Left ventricle myocardium inferior (tissue), 1 donor: ENCODE measurements at places on chromosomes 4 and X.

- no peak for DNase-seq
- H3K27ac ChIP-seq: peak overlapping the region; percentile 48
- H3K27me3 ChIP-seq: no peaks in the 10 kb centered on the region
- peaks cover 98% of the 10 kb centered on the region for H3K36me3 ChIP-seq
- H3K4me1 ChIP-seq: peaks cover 25% of the 10 kb centered on the region
Measured at GRCh38 chr4:1984406-1985191, 24.2 kb downstream of the NELFA start.

DNA sequence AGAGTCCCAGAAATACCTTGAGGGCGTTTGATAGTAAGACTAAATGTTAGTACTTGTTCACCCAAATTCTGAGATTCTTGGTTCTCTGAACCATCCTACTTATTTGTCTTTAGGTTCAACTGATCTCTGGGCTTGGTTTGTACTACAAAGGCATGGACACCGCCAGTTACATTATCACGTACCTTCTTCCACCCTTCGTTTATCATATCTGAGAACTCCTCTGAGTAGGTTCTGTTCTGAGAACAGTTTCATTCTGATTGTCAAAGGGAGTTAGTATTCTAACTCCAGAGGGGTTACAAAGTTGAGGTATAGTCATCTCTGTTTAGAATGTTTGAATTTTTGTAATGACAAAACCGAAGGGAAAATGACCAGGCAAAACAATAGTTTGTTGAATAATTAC lies 19.3 kb downstream of the ZFX start:
- H3K27ac ChIP-seq: no peak overlapping the region
- H3K4me3 ChIP-seq: no peak overlapping the region
- H3K36me3 ChIP-seq: peaks cover 10% of the 10 kb centered on the region

DNA sequence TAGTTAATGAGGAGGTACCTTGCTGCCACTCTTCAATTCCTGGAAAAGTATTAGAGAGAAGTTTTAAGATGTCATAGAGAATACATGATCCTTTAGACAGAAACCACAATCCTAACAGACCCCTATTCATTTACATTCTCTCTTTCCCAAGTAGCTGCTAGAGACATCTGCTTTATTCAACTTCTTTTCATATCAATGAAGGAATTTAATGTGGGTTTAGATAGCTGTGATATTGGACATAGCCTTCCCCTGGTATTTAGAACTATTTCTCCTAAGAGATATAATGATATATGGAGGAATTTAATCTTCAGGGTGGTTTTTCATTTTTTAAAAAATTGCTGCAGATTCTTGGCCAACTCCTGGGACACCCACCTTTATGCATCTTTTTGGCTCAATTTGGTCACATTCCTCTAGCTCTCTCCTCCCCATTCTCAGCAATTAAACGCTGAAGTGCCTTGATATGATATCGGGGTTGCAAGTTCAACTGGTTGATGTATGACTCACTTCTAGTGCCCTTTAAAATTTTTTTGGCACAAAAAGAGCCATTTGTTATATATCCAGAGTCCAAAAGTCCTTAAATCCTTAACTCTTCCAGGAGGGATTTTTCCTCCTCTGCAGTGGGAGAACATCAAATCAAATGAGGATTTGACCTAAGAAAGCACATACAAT lies 57.6 kb downstream of the DOCK11 start:
- no peaks in the 10 kb centered on the region for H3K4me1 ChIP-seq
- H3K4me3 ChIP-seq: no peak overlapping the region
- H3K27me3 ChIP-seq: no peaks in the 10 kb centered on the region

DNA sequence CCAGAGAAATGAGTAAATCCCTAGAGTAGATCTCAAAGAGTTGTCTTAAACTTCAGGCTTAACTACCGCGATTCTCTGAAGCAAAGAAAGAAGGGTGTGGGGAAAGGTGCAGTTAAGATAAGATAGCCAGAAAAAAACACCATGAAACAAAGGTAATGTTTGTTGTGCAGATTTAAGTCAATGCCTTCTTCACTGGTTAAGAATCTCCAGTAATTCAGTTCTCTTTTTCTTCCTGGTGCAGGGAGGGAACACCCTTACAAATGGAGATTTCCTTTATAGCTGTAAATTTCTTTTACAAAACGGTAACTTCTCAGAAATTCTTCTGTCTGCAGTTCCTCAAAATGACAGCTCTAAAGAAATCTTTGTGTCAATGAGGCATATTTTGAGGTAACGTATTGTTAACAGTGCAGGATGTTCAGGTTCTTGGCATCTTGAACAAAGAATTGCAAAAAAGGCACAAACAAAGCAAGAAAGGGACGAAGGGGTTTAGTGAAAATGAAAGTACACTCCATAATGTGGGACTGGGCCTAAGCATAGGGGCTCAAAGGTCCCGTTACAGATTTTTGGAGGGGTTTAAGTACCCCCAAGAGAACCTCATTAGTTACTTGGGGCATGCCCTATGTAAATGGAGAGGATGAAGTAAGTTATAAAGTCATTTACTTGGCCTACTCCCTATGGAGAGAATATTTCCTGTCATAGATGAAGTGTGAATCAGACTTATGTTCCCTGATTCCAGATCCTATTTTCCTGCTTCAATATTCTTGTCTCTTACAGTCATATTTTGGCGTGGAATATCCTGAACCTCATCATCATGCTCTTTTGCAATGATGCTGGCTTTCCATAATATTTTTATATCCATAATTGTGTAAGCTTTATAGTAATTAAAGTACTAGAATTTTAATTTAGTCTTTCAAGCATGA lies 492.0 kb downstream of the PCDH11X start:
- no peak for DNase-seq
- H3K36me3 ChIP-seq: no peaks in the 10 kb centered on the region
- no peaks in the 10 kb centered on the region for H3K27me3 ChIP-seq
- H3K4me1 ChIP-seq: no peaks in the 10 kb centered on the region

DNA sequence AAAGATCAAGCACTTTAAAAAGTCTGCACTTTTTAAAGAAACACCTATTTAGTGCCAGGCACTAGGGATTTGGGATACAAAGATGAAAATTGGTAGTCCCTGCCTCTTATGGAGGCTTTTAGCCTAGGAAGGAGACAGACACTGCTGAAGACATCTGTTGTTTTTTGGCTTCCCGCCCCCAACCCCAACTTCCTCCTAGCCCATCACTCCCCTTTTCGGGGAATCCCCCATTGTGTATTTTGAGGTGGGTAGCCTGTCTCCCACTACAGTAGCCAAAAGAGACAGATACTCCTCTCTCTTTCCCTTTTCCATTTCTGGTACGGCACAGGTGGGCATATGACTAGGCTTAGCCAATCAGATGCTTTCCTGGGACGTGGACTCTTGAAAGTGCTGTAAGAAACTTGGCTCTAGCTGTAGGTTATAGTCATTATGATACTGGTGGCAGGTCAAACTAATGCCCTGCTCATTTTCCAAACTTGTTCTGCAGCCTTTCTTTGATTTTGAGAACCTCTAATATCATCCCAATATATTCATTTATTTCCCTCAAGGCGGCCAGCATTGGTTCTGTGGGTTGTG lies 194.6 kb upstream of the RBPJ start:
- no peak overlapping the region for H3K27ac ChIP-seq
- no peaks in the 10 kb centered on the region for H3K36me3 ChIP-seq
- H3K27me3 ChIP-seq: peaks cover 4% of the 10 kb centered on the region
- no peaks in the 10 kb centered on the region for H3K4me1 ChIP-seq

GRCh38 chr4:15339737-15340136 lies 88.1 kb upstream of the C1QTNF7 start:
- DNase-seq: no peak
- no peaks in the 10 kb centered on the region for H3K36me3 ChIP-seq
- peaks cover 10% of the 10 kb centered on the region for H3K27me3 ChIP-seq
- peak overlapping the region; percentile 53 for H3K27ac ChIP-seq

GRCh38 chr4:74096265-74096980 lies 2.6 kb downstream of the CXCL2 start:
- peak overlapping the region; percentile 10 for H3K27ac ChIP-seq
- peak overlapping the region; percentile 73 for H3K4me3 ChIP-seq
- no peak for DNase-seq
- H3K27me3 ChIP-seq: no peaks in the 10 kb centered on the region

DNA sequence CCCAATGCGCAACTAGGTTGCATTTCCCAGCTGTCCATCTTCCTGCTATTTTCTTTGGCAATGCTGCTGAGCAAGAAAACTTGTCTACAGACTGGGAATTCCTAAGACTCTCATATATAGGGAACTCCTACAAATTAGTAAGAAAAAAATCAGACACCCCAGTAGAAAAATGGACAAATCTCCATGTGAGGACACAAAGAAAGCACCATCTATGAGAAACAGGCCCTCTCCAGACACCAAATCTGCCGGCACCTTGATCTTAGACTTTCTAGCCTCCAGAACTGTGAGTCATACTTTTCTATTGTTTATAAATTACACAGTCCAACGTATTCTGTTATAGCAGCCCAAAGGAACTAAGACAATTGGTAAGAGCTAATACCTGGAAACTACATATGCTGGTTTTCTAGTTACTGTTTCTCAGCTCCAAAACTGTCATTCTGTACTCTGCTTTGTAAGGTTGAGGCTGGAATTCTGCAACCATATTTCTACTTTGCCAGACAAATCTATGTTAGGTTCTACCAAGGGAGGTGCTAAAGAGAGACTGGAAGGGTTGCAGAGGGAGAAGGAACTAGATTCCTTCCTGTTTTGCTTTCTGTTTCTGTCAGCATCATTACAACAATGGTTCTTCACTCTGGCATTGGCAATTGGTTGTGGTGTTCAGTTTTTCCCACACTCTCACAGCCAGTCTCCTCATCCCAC lies 35.7 kb upstream of the FAM241A start:
- DNase-seq: no peak
- H3K36me3 ChIP-seq: no peaks in the 10 kb centered on the region
- H3K27me3 ChIP-seq: no peaks in the 10 kb centered on the region
- H3K4me1 ChIP-seq: peaks cover 6% of the 10 kb centered on the region
- no peak overlapping the region for H3K4me3 ChIP-seq

DNA sequence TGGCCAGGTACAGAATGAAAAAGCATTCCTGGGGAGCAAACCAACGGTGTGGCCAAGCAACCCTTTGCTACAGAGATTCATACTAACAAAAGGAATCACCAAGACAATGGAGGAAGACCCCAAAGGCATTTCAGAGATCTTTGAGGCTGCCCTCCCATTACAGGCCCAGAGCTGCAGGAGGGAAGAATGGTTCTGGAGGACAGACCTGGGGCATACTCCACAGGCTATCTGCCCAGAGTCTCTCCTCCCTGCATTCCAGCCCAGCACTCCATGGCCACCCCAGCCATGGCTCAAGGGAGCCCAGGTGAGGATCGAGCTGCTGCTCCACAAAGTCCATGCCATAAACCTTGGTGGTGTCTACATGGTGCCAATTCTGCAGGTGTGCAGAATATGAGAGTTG lies 81.9 kb downstream of the ATP11C start:
- DNase-seq: no peak
- no peaks in the 10 kb centered on the region for H3K27me3 ChIP-seq
- H3K4me1 ChIP-seq: no peaks in the 10 kb centered on the region
- no peaks in the 10 kb centered on the region for H3K36me3 ChIP-seq
- no peak overlapping the region for H3K4me3 ChIP-seq

DNA sequence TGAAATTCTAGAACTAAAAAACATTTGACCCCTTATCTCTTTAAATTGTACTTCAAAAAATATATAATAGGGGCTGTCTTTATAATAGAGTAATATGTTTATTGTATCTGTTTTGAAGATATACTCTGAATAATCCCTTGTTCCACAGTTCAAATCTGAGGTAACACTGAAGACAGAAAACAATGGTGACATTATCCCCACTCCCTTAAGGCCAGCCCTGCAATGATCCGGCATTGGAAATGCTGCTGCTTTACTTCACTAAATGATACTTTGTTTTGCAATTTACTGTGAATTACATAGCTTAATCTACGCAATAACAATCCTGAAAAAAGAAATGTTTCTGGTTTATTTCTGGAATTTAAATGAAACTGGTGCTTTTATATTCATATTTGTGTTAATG lies 34.4 kb upstream of the ZFP42 start:
- peaks cover 9% of the 10 kb centered on the region for H3K27me3 ChIP-seq
- no peak for DNase-seq

DNA sequence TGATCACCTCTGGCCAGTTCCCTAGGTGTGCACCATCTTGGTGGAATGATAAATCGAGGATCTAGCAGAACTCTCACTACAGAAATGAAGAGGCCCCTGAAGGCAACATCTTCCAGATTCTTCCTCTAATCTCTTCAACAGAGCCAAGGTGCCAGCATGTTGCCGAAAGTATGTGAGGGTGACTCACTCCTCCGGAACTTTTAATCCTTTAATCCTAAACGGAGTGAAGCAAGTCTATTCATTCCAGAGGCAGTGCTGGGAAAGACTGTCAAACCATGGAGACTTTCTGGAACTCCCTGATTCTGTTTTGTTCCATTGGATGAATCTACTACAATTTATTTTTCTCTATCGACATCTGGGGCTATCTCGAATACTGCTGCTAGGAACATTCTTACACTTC lies 68.7 kb downstream of the SUPT20HL2 start:
- no peaks in the 10 kb centered on the region for H3K36me3 ChIP-seq
- H3K27ac ChIP-seq: no peak overlapping the region
- H3K27me3 ChIP-seq: no peaks in the 10 kb centered on the region

GRCh38 chr4:5927116-5927515 lies 34.2 kb upstream of the CRMP1 start:
- H3K27me3 ChIP-seq: peaks cover 95% of the 10 kb centered on the region
- H3K4me3 ChIP-seq: no peak overlapping the region
- DNase-seq: no peak
- H3K27ac ChIP-seq: no peak overlapping the region

DNA sequence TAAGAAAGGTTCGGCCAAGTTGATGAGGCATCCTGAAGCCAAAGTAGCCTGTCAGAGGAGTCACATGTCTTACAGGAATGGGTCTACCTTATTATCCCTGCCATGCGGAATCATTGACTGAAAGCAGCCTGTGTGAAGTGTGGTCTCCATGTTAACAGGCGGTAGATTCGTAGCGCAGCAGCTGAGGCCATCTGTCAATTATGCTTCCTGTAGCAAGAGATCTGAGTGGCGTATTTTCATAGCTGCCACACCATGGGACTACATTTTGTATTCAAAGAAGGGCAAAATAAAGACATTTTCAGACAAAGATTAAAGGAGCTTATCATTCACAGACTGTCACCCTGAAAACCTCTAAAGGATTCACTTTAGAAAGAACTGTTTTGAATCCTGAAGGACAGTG lies 11.2 kb upstream of the MED14 start:
- no peaks in the 10 kb centered on the region for H3K27me3 ChIP-seq
- no peak overlapping the region for H3K4me3 ChIP-seq
- no peaks in the 10 kb centered on the region for H3K36me3 ChIP-seq
- H3K4me1 ChIP-seq: peaks cover 7% of the 10 kb centered on the region
- H3K27ac ChIP-seq: no peak overlapping the region
